ENCODE measurements at places on chromosomes 7 and 10.
A peak's percentile ranks its signal among the peaks of the same experiment; 100 is the strongest.

GRCh38 chr7:128322040-128322643 is 21.6 kb downstream of the RBM28 start:
- DNase-seq: peak; percentile 42

- no peak for DNase-seq
Measured at GRCh38 chr10:98254234-98254974, 13.6 kb downstream of the LOXL4 start.

DNA sequence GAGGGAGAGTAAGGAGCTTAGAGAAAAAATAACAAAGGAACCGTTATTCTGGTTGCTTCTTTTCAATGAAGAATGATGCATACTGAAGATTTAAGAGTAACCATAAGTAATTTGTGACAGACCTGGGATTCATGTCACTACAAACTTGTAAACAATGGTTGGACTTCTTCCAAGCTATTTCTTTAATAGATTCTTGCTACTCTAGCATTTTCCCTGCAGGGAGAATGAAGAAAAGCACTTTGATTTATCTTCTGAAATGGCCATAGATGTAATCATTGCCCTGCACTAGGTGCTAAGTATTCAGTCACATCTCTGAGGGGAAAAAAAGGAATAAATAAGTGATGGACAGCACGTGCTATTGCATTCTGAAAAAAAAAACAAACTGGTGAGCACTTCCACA is 606.6 kb upstream of the LRRN3 start:
- DNase-seq: peak; percentile 4

- DNase-seq: no peak
Measured at GRCh38 chr7:65809982-65810288, 62.9 kb upstream of the VKORC1L1 start.

GRCh38 chr7:12911053-12911452 is 223.6 kb downstream of the ARL4A start:
- no peak for DNase-seq

DNA sequence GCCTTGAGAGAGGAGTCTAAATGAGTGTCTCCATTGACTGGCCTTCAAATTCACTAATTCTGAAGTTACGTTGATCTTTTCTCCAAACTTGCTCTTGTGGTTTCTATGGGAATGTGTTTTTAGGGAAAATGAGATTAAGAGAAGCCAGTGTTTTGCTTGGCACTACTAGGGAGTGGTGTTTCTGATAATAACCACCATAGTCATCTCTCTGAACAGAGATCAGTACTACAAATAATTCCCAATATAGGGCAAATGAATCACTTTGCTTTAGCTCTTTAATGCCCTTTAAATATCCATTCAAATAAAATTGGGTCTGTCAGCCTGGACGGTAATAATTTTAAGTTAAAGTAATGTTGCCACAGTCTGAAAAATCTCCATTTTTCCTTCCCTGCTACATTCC is 90.8 kb downstream of the NRF1 start:
- DNase-seq: no peak

DNA sequence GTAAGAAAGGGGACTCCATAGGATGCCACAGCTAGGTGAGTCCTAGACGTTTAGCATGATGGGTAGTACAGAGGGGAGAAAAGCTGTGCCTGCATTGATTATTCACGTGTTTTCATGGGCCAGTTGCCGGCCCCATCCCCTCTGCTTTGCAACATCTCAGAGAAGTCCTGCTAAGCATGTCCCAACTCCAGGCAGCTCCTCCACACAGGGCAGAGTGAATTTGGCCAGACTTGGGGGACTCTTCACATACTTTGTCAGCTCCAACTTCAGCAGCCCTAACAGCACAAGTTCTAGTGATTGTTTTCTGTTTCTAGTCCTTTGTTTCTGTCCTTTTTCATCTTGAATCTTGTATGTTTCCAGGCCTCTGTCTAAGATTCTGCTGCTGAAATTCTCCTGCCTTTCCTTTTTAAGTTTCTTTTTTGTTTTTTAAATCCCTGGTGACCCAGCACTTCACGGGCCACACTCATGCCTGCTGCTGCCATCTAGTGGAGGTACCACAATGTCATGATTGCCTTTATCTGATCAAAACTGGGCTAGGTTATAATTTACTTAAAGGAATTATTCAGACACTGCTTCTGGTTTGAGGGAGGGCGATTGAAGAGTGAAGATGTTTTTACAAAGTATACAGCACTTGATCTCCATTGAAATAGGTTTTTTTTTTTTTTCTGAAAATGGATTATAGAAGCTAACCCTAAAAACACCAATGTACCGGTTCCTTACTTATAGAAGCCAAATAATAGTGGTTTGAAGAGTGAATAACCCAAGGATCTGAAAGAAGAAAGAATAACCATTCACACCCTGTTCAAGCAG is 276.9 kb downstream of the CSTF2T start:
- peak; percentile 14 for DNase-seq

GRCh38 chr10:103750836-103751235 is 104.5 kb downstream of the SH3PXD2A start:
- no peak for DNase-seq

- no peak for DNase-seq
Measured at GRCh38 chr7:66602159-66602558, 26.5 kb upstream of the KCTD7 start.

All from NCI-H2227 treated with DMSO at 0.1 percent for 48 hours (cell line).